Effector memory CD4-positive, alpha-beta T cell (primary cell): ENCODE measurements at places on chromosomes 12 and 14.
A peak's percentile ranks its signal among the peaks of the same experiment; 100 is the strongest.

DNA sequence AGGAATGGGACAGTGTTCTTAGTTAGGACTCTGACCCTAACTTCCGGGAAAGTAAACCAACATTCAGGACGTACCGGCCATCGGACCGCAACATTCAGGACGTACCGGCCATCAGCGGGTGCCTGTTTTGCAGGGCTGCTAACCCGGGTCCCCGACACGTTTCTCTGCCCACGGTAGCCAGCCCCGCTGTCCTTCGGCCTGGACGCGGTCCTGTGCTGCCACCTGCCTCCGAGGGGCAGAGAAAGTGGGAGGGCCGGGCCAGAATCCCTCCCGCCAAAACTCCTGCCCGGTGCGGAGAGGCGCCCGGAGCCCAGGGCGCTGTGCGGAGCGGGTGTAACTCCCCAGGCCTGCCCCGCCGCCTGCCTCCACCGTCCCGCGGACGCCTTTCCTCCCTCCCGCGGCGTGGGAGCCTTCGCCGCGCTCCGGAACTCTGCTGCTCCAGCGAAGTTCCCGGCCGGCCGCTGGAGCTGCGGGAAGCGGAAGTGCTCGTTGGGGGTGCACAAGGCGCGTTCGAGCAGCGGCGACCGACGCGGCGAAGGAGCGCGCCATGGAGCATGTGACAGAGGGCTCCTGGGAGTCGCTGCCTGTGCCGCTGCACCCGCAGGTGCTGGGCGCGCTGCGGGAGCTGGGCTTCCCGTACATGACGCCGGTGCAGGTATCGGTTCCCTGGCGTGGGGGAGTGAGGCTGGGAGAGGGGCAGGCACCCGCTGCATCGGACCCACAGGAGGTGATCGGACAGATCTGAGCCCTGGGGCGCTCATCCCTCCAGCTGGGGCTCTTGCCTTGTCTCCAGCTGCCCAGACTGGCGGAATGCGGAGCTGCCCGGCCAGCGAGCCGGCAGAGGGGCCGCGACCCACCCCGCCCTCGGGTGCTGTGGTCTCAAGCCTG lies at the start of gene DDX55:
Gene DDX55 (plus strand): TSS at position 498 of the 888 bp plus-strand sequence. CDS start 50 bp downstream, at position 548.
- DNase-seq = peak; percentile 78

- DNase-seq = no peak
Observed at GRCh38 chr14:72450473-72451044, 443.3 kb downstream of the DPF3 start.

GRCh38 chr14:77347751-77348150 lies 26.9 kb downstream of the GSTZ1 start:
- no peak for DNase-seq

DNA sequence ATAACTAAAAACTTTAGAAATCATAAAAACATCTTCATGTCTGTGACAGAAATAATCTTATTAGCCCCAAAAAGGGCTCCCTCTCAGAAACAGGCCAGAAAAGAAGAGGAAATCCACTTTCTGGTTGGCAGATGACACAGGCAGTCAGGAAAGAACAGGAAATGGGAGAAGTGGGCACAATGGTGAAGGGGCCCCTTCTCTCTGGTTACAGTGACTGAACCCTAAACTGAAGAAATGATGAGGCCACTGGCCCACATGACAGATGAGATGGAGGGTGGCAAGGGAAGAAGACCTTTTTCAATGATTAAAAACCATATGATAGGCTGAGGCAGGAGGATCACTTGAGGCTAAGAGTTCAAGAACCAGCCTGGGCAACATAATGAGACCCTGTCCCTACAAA lies 21.1 kb downstream of the TCTN1 start:
- no peak for DNase-seq

GRCh38 chr12:47023953-47024352 lies 55.5 kb upstream of the PCED1B start:
- DNase-seq = no peak

DNA sequence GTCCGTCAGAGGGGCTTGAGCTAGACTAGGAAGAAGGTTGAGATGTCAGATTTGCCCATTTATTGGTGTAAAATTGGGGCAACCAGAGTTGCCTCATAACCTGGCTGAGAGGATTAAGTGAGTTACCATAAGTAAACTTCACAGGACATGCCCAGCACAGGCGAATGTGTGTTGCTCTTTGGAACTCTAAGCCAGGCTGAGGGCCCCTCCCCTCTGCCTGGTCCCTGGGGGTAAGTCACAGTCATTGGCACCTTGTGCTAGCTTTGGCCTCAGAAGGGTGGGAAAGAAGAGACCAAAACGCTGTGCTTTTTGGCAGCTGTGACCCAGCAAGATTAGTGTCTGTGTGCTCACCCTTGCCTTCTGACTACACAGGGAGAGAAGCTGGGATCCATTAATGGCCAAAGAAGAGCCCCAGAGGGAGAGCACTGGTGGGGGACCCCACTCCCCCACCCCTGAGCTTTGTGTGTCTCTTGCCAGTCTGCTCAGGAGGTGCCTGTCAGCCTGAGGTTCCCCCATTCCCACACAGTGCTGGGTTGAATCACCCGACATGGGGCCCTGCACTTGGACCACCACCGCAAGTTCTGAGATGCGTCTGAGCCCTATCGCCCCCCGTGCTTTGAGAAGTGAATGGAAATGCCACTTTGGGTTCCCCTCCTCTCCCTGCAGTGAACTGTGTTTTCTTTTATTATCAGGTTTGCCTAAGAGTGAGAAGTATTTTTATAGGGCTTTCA lies 74.1 kb downstream of the CACNA1C start:
- DNase-seq = no peak

DNA sequence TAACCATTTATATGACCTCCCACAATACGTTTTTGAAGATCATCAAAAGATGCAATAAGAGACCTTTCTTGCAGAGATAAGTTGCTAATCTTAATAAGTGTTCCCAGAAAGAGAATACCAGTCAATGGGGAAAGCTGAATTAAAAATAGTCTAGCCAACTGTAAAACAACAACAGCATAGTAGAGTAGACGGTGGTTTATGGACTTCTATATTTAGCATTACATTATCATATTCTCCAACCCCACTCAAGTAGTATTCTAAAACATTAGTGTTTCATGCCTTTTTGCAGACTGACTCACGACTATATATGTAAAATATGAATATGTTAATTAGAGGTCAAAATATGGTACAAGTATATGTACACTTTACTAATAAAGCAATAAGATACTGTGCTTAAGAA lies 218.9 kb downstream of the MED13L start:
- no peak for DNase-seq

DNA sequence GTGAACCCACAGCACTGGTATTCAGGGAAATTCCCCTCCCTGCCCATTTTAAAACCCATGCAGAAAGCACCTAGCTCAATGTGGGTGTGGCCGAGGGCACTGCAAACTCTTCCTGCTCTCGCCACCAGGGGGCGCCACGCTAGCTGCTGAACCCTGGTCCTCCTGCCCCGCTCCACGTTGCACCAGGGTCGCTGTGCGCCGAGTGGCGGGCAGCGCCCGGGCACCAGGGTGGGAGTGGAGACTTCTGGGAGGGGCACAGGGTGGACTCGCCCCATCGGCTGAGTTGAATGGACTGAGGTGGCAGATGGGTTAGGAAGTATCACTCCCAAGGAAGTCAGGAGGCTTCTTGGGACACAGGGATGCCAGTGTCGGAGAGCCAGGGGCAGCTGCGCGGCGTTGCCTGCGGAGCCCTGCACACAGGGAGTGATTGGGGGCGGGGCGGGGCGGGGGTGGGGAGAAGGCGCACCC lies 48.1 kb upstream of the BCL11B start:
- DNase-seq = peak; percentile 50

GRCh38 chr12:6765634-6766581 lies at the start of gene PTMS:
TSS of gene PTMS (plus strand) at chr12:6766363. CDS start at chr12:6766706, 343 bp downstream.
- no peak for DNase-seq

DNA sequence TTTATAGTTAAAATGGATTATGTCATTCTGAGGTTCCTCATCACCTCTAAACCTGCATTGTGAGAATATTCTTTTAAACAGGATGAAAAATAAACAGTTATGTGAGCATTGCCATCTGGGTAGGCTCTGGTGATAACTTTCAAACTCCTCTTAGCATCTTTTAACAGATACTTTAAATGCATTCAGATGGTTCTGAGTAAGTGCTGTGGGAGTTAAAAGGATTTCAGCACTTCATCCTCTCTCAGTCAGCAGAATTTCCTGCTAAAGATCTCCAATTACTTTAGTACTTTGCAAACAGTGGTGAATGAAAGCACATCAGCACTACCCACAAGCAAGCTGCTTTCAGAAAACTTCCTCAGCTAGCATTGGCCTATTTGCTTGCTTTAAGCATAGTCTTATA lies 59.3 kb upstream of the TMTC1 start:
- no peak for DNase-seq

GRCh38 chr12:53166837-53167236 lies 13.7 kb upstream of the ZNF740 start:
- DNase-seq = no peak

- no peak for DNase-seq
Observed at GRCh38 chr12:45880533-45880932, 109.8 kb downstream of the SCAF11 start.

DNA sequence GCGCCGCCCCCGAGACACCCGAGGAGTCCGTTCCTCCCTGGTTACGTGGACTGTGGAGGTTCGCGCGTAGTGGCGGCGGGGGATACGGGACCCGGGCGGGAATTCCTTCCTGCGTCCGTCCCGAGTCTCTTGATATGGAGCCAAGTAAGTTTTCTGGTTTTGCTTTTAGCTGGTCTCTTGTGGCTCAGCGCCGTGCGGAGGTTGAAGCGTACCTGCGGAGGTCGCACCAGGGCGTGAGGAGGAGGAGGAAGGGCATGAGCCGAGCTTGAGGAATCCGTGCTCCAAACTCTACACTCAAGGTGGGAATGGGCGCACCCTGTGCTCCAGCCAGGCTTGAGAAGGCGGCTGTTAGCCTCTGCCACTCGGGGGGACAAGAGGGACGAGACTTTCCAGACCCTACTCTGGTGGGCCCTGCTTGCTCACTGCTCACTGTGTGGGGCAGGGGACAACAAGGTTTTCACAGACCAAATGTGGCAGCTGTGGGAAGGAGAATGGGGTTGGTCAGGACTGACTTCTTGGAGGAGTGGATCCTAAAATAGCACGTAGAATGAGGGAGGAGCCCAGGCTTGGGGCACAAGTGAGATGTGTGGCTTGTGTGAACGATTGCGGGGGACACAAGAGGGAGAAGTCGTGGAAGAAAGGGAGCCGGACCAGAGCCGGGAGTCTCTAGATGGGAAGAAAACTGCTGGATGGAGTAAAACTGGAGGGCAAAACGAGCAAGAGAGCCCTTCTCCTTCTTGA lies 577 bp downstream of the ATG101 start:
- no peak for DNase-seq

GRCh38 chr12:73106296-73106695 lies 834.1 kb downstream of the TRHDE start:
- DNase-seq = no peak

DNA sequence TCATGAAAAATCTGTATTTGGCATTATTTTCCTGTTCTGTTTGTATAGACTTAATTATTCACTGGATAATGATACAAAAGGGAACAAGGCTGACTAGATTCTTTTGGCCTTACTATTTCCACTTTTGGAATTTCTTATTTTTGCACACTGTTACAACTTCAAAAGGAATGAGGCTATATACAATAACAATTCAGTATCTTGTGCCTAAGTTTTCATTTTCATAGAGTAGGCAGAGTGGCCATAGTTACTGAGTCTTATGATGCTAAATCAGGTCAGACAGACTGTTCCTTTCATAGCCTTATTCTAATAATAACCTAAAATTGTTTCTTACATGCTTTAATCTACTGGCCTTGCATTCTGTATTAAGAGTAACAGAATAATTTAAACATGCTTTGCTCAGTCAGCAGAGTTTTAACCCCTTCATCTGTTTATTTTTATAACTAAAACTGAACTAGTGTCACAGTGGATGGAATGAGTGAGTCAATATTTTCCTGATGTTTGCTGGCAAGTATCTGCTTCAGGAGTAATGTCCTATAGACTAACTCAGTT lies 10.5 kb downstream of the TTC8 start:
- no peak for DNase-seq

- no peak for DNase-seq
Observed at GRCh38 chr12:5040368-5040767, 3.3 kb upstream of the KCNA5 start.

GRCh38 chr12:90969851-90970250 lies 14.9 kb upstream of the CCER1 start:
- DNase-seq = no peak

GRCh38 chr14:89040080-89040459 lies 215.6 kb downstream of the TTC8 start:
- DNase-seq = no peak

DNA sequence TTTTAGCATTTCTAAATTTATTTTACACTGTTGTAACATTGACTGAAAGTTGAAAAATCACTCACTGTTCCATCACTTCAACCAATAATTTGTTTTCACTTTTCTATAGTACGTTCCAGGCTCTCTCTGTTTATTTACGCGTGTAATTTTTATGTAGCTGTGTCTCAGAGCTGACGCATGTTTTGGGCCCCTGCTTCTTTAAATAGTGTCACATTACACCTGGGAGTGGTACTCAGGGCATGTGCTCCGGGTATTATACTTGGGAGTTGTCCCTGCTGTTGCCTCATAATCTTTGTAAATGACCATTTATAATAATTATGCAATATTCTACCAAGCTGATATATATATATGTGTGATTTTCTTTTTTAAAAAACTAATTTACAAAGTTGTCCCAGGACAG lies 132.8 kb upstream of the CPM start:
- DNase-seq = no peak

DNA sequence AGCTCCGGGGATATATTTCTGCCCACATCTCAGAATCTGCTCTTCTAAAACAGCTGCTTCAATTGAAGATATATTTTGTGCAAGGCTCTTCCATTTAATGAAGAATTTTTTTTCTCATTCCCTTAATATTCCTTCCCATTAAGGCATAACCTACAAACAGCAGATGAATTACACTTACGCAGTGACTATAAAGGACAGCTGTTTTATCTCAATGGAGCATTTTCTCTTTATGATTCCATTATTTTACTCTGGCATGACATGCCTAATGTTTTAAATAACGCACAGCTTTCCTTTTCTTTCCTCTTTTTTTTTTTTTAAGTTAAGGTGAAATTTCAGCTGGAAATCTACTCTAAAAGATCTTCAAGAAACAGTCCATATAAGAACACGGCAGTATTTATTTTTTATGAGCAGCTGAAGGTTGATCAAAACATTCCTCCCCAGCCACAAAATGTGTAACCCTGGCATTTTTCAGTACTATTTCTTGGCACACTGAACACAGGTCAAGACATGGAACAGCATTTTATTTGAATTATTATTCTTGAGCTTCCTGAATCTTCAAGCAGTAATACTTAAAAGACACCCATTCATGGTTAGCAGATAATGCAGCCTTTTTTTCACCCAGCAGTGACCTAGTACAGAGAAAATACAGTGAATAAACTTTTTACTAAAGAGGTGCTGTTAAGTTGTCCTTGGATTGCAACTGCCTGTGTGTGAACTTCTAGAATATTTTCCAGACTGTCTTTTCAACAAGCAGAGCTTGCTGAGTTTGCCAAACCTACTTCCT lies 118.1 kb upstream of the FOXN3 start:
- no peak for DNase-seq

DNA sequence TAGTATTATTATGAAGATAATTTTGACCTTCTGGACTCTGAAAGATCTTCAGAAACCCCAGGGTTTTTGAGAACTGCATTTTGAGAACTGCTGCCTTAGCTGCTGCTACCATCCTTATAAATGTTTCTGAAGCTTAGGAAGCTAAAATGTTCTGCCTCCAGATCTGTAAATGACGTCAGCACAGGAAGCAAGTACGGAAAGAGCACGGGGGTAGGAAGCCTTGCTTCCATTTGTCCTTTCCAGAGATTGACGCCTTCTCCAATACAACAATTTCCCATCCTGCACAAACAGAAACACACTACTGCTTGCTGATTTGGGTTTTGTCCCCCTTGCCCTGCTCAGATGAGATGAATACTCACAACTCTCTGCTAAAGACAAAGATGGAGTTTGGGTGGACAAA lies 17.9 kb downstream of the RAD52 start:
- no peak for DNase-seq
